ENCODE measurements at places on chromosomes 3 and 15.
A peak's percentile ranks its signal among the peaks of the same experiment; 100 is the strongest.

- DNase-seq = no peak
Observed at GRCh38 chr3:178443634-178444033, 92.6 kb upstream of the KCNMB2 start.

- no peak for DNase-seq
Observed at GRCh38 chr3:160796089-160796812, 40.2 kb downstream of the PPM1L start.

DNA sequence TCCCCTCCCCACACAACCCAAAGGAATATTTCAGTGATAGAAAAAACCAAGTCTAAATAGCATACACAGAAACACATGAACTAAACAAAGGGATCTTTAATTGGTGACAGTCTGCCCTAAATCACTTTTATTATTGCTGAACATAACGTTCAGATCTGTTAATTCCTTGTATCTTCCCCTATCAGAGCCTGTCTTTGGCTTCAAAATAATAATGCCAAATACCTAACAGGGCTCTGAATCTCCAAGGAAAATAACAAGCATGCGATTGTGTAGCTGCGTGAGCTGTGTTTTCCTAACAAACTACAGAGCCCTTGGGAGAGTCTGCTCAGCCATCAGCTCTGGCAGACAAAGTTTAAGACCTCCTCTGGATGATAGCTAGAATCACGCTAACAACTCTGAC, 1010.1 kb downstream of the ROBO1 start:
- no peak for DNase-seq

GRCh38 chr3:20182206-20182605, 3.8 kb downstream of the SGO1 start:
- DNase-seq = no peak

GRCh38 chr3:185353823-185354614, 8.9 kb upstream of the MAP3K13 start:
- DNase-seq = peak; percentile 69

GRCh38 chr3:188046561-188047211, 107.3 kb upstream of the LPP start:
- DNase-seq = no peak

DNA sequence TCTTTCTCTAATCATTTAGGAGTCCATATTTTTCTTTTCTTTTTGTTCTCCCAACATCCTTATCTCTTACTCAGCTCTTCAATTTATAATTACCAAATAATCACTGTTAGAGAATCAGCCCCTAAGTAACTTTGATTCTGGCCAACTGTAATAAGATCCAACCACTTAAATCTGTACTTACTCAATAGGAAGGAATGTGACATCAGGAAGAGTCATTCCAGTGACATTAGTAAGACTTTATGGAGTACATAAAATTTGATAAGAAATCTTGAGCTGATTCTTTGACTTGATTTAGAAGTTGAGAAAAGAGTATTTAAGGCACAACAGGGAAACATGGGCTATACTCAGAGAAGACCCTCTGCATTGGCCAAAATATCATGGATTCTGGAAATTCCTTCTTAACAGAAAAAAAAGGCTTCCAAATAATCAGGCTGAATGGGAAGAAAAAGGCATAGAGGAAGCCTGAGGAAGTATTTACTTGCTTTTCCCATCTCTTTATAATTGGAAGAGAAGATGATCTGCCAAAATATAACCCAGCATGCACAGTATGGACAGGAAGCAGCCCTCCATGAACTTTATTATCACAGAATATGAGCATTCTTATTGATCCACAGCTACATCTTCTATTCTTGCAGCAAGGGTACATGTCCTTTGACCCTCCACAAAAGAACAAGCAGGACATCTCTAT, 289.7 kb upstream of the TPRG1 start:
- DNase-seq = no peak

DNA sequence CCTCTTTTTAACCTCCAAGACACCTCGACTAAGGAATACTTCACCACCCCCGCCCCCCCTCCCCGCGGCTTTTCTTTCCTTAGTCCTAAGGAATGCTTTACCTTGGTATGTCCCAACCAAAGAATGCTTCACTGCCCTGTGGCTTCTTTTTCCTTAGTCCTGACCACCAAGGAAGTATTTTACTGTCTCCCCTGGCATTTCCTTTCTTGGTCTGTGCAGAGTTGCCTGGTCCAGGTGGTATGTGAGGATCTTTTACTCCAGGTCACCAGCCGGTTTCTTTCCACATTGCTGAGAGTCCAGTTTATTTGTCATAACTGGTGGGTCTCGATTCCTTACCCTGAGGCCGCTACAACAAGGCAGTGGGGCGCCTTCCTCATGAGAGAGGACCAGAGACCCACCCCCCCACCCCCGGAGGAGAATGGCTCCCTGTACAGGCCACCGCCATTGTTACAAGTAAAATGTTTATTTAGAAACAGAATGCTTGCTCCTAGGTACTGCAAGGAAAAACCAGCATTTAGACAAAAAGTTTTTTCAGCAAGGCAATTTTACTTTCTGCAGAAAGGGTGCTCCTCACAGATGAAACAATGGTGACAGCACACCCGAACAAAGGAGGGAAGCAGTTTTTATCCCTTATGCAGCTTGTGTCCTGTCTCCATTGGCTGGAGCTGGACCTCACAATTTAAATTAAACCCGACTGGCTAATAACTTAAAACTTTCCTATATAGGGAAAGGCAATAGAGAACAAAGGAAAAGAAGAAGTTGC, 23.1 kb upstream of the MTHFS start:
- DNase-seq = no peak

DNA sequence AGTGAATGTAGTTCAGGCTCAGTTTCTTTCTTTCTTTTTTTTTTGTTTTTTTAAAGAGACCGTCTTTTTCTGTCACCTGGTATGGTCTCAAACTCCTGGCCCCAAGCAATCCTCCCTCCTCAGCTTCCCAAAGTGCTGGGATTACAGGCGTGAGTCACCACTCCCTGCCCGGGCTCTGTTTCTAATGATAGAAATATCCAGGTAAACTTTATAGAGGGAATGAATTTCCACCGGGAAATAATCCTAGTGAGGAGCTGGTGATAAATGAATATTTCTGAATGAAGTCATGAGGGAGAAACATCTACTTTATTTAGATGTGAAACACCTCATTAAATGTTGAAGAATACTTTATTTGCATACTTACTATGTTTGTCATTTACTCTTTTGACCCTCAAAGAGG, 7.2 kb downstream of the RNF13 start:
- no peak for DNase-seq
